HT-29 (cell line): ENCODE measurements at places on chromosomes 2 and 18.

DNA sequence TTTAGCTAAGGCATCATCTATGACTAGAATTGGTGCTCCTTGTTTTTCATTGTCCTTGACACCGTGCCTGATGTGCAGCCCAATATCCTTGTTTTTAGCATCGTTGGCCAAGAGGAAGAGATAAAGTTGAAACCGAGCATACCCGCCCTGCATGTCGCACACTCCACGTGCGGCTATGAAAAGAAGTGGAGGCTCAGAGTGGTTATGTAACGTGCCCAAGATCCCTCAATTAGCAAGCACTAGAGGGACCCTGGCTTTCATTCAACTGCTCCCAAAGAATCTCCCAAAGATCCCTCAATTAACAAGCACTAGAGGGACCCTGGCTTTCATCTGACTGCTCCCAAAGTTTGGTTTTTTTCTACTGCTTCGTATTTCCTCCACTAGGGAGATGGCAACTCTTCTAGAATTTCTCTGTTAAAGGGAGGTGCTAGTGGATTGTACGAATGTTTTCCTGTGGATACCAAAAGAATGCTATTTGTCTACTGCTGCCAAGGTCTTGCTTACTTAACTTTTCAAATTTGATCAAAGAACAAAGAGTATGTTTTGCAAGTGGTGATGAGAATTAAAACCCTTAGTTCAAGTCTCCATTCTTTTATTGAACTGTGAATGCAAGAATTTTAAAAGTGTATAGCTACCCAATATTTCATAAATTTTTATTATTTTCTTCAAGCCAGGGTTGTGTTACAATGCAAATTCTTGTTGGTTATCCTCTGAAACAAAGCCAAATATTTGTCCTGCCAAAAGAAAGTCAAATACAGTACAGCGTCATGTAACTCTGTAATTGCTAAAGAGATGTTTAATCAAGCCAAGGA is 92.1 kb downstream of the AOX1 start:
- DNase-seq = no peak

GRCh38 chr2:150046810-150047209 is 440.7 kb downstream of the RND3 start:
- DNase-seq = no peak

DNA sequence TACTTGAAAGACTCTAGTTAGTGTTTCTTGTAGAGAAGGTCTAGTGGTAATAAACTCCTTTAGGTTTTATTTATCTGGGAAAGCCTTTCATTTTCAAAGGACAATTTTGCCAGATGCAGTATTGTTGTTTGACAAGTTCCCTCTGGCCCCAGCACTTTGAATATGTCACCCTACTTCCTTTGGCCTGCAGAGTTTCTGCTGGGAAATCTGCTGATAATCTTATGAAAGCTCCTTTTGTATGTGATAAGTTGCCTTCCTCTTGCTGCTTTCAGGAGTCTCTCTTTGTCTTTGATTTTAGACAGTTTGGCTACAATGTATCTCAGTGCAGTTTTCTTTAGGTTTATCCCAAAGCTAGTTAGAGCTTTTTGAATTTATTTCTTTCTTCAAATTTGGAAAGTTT is 106.2 kb upstream of the L3MBTL4 start:
- no peak for DNase-seq

DNA sequence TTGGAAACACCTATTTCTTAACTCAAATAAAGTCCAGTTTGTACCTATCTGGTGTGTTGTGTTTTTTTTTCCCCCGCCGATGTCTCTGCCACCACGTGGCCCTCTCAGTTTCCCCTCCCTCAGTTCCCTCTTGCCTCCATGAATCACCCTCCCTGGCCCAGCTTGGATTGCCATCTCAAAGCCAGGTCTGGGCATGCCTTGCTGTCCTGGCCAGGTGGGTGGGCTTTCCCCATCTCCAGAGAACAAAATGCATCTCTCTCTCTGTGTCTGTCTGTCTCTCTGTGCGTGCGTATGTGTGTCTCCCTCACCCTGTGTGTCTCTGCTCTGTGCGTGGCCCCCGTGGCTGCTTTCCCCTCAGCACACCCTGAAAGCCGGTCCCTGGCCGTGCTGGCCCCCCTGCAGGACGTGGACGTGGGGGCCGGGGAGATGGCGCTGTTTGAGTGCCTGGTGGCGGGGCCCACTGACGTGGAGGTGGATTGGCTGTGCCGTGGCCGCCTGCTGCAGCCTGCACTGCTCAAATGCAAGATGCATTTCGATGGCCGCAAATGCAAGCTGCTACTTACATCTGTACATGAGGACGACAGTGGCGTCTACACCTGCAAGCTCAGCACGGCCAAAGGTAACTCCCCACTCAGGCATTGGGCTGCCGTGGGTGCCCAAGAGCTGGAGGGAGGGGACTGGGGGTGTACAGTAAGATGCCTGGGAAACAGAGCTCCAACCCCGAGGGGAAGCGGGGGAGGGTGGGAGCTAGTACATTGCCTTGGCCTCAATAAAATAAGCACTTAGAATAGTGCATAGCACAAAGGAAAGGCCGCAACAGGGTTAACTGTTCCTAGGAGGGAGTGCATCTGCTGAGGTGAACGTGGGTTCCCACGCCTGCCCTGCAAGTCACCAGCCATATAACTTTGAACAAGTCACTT is 31.6 kb upstream of the GMPPA start:
- DNase-seq = no peak

DNA sequence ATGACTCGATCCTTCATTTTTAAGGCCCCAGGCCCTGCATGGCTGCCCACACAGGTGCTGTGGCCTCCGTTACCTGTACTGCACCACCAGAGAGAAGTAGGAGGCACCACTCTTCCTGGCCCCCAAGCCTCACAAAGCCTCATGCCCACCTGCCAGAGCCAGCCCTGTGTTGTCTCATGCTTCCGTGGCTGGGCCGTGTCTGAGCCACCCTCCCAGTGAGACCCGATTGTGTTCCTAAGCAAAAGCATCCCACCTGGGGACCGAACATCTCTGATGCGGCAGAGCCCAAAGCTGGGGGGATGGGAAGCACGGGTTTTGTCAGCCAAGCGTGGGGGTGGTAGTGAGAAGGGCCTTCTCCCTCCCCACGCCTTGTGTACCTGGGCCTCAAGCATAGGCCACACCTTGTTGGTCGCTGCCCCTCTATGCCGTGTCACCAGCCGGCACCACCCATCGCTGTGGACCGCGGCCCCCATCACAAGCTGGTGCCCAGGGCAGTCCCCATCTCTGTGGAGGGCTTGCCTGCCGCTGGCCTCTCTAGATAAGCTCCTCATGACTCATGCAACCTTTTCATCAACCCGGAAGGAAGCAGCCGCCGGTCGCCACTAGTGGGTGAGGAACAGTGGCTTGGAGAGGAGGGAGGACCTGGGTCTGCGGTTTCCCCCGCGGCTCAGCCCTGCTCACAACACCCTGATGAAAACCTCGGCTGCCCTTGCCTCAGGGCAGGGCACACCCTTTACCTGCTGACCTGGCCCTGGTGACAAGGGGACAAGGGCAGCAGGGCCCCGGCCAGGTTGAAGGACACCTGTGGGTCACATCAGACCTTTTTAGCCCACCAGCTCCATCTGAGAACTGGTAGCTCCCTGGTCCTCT is 2.7 kb upstream of the RNPEPL1 start:
- peak; percentile 92 for DNase-seq

DNA sequence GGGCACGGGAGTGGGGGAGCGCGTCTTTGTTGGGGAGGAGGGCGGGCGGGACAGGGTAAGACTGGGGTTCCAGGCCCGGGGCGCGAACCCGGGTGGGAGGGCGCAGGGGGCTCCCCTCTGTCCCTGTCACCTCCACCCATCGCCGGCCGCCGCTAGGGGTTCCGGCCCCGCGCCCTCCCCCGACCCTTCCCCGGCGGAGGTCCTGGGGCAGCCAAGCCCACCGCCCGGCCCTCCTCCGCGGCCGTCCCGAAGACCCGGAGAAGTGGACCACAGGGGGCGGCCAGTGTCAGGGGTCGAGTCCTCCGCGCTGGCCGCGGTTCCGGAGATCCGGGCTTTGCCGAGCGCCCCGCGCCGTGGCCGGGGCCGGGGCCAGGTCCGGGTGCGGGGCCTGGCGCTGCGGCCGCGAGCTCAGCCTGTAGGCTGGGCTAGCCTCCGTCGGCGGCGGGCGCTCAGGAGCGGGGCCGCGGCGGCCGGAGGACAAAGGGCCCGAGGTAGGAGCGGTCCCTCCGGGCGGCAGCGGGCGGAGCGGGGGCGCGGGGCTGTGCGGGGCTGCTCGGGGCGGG is 16.6 kb upstream of the E2F6 start:
- no peak for DNase-seq

DNA sequence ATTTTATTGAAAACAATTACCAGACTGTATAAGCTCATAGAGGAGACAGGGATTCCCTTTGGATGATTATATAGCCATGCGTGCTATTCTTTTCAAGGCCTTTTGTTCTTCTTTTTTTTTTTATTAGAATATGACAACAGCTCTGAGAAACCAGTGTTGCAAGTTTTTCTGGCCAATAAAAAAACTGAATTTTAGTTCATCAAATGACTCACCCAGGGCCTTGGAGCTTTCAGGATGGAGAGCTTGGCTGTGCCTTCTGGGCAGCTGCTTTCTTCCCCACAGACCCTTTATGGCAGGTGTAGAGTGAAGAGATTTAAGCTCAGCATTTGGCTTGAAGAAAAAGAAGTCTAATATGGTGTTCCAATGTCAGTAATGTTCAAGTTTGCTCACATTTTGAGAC is 497.9 kb upstream of the FANCL start:
- DNase-seq = no peak

GRCh38 chr2:9095690-9096089 is 92.2 kb upstream of the MBOAT2 start:
- no peak for DNase-seq

GRCh38 chr2:197280015-197280702 is 30.4 kb downstream of the ANKRD44 start:
- no peak for DNase-seq

- no peak for DNase-seq
Measured at GRCh38 chr2:241842620-241843211, 16.0 kb downstream of the PDCD1 start.

GRCh38 chr2:19547321-19547720 is 188.9 kb upstream of the OSR1 start:
- no peak for DNase-seq

DNA sequence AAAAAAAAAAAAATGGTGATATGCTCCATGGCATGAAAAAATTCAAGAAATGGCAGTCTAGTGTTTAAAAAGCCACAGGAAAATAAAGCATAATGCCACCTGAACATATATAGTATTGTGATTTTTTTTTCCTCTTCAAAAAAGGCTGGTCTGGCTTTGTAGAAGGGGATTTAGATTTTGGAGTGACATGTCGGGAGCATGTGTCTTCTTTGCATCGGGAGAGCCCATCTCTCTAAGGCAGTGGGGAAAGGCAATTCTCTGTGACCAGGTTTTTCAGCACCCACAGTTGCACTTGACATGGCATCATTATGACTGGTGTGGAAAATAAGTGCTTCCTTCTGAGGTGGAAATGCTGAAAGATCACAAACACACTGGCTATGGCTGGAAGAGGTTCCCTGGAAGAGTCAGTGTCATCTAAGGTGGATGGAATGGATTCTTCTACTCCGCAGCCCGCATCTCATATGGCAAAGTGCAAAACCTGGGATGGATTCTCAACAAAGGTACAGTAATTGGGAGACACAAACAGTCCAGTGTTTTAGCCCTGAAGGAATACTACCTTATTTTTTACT is 172.5 kb downstream of the AGAP1 start:
- DNase-seq = peak; percentile 82

DNA sequence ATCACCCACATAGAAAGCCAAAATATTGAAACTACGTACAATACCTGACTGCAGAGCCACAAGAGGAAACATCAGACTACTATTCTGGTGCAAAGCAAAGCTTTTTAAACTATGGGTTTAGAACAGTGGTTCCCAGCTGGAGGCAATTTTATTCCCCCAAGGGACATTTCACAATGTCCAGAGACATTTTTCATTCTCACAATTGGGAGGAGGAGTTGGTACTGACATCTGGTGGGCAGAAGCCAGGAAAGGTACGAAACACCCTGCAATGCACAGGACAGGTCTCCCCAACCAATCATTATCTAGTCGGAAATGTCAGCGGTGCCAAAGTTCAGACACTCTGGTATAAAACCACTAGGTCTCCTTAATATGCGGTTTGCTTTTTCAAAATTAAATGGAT is 88.4 kb upstream of the ARL5A start:
- DNase-seq = no peak

GRCh38 chr18:40962784-40963183 is 992.2 kb upstream of the PIK3C3 start:
- DNase-seq = no peak
